Ascending aorta (tissue), 2 donors: ENCODE measurements at places on chromosomes 7 and 10.

GRCh38 chr7:144516729-144517525 is 113.4 kb upstream of the NOBOX start:
- DNase-seq: no peak

- no peak for DNase-seq
Measured at GRCh38 chr7:29196971-29197595, 2.5 kb downstream of the CHN2 start.

GRCh38 chr10:29109707-29110571 is 178.9 kb upstream of the LYZL1 start:
- no peak for DNase-seq

DNA sequence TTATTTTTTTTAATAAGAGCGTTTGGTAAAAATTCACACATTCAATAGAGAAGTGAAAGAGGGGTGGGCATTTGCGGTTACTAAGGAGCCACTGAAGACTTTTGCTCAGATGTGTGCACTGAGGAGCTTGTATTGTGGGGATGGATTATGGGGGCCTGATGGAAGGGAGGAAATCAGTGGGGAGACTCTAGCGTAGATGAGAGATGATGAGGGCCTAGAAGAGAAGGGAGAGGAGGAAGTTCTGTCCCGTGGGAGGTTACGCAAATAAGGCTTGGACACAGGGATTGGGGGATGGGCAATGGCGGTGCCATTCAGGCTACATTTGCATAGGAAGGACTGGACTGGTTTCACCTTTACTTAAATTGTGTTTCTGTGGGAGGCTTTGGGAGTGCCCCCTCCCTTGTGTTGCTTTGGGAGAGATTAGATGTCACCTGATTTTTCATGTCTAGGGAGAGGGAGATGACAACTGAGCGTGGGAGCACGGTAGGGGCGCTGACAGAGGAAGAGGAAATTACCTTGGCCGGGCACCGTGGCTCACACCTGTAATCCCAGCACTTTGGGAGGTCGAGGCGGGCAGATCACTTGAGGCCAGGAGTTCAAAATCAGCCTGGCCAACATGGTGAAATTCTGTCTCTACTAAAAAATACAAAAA is 2.2 kb upstream of the HIP1 start:
- DNase-seq: no peak

- no peak for DNase-seq
Measured at GRCh38 chr10:30963992-30964930, 67.4 kb downstream of the ZNF438 start.
